ENCODE measurements at places on chromosomes 5 and 9. TPM values are rescaled to one million over a fixed set of nuclear protein-coding genes. Genes with fewer than 3 reads are reported as not detected.

DNA sequence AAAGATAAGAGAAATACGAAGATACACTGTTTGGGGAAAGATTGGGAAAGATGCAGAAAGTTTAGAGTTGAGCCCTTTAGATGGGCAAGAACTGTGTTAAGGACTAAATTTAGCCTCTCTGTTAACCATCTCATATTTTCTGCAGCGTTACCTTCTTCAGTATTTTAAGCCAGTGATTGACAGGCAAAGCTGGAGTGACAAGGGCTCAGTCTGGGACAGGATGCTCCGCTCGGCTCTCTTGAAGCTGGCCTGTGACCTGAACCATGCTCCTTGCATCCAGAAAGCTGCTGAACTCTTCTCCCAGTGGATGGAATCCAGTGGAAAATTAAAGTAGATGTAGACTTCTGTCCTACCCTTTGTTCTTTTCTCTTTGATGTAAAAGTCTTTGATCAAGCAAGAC lies 26.4 kb upstream of the LNPEP start:
- no peak for DNase-seq

Gene SH3PXD2B
- 9.4 TPM for total RNA-seq

Gene RLN2
- total RNA-seq: not detected

Gene DIPK1B
- total RNA-seq: 6.1 TPM

Gene FCHO2
- 2.4 TPM for total RNA-seq

- peak; percentile 57 for DNase-seq
Measured at GRCh38 chr5:99141534-99142128, 212.8 kb upstream of the CHD1 start.

- DNase-seq: no peak
Measured at GRCh38 chr5:38634568-38635369, 78.3 kb upstream of the LIFR start.

GRCh38 chr9:4923580-4924544 lies 61.2 kb upstream of the JAK2 start:
- DNase-seq: no peak

GRCh38 chr9:69097923-69098593 lies 62.5 kb downstream of the FXN start:
- DNase-seq: no peak

Gene ATOSB
- total RNA-seq: 7.5 TPM

- no peak for DNase-seq
Measured at GRCh38 chr5:180801596-180802324, 846 bp downstream of the MGAT1 start.

DNA sequence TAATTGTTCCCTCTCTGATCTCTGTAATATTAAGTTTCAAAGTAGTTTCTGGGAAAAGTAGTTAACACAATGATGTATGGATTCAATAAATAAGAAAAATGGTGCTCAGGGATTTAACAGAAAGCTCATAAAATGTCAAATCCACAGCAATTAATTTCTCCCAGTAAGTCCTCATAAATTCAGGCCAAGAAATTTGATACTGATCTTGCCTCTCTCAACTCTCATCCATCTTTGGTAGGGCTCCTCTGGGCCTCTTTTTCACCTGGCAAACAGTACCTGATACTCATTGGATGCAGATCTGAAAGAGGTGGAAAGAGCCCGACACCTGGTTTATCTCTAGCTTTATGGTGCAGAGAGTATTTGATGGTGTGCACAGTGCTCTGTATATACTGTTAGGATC lies 106.1 kb downstream of the STK32A start:
- DNase-seq: no peak

DNA sequence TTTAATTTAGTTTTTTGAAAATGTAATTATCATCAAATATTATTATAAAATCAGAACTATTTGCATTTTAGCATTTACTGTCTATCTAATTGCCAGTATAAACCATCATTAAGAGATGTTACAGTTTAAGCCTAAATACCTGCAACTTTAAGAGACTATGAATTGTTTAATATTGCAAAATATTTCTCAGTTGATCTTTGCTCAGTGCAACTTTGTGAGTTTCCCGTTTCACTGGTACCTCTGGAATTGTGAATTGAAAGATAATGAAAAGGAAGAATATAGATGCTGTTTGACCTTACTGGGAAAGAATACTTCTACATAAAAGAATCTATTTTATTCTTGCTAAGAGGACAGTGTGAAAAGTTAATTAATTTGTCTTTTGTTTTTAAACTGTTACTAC lies 30.2 kb upstream of the TMED7 start:
- no peak for DNase-seq

GRCh38 chr9:72144756-72145492 lies 4.3 kb upstream of the GDA start:
- DNase-seq: no peak

Gene RNF180
- total RNA-seq: 6.3 TPM

- no peak for DNase-seq
Measured at GRCh38 chr9:136931611-136932130, 12.9 kb downstream of the FBXW5 start.

Gene CDHR2
- not detected for total RNA-seq

Gene ENHO
- total RNA-seq: 1.9 TPM

GRCh38 chr5:72107901-72108201 lies 576 bp downstream of the MAP1B start:
- peak; percentile 45 for DNase-seq

GRCh38 chr9:117276444-117276843 lies 138.4 kb downstream of the ASTN2 start:
- DNase-seq: no peak

GRCh38 chr9:120690372-120690771 lies 23.9 kb downstream of the MEGF9 start:
- no peak for DNase-seq

DNA sequence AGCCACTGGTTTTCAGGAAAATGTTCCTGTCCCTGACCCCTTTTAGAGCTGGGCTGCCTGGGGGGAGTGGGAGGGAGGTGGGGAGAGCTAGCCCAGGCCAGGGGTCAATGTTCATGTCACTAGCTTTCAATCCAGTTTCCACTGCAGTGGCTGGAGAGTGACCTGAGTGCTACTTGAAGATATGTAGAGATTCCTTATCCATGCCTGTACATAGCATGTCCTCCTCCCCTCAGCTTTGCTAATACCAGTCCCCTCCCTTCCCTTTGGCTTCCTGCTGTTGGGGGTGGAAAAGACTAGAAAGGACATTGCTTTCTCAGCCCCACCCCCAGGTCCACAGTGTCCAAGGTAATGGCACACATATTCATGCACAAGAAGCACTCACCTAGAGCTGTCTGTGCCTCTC lies 7.8 kb downstream of the DNAJB5 start:
- DNase-seq: no peak

DNA sequence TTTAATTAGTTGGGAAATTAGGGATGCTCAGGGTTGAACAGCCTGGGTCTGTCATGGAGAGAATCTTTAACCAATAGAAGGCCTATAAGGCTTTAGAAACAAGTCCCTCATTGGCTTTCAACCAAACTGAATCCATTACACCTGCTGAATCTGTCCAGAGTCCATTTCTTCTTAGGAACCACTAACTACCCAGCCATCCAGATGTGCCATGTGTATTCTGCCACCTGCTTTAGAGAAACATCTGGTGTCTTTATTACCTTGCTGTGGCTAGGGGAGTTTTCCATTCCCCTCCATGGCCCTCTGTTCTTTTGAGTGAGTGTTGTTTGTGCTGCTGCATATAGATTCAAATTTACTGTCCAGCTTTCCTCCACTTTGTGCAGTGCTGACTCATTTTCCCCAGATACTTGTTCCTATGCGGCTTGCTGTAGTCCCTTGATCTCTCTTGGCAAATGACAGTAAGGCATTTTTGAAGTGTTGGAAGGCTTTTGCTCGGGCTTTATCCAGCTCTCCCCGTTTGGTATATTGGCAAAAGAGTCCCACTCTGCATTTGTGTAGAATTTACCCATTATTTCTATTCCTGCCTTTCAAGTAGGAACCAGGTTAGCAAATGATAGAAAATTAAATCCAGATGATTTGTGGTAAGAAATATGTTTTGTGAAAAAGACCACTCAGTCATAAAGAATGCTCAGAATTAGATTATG lies 54.6 kb downstream of the NLN start:
- no peak for DNase-seq

GRCh38 chr9:89661956-89662717 lies 57.3 kb downstream of the GADD45G start:
- peak; percentile 83 for DNase-seq

Gene STK32A
- 0.77 TPM for total RNA-seq

Gene MRPS2
- total RNA-seq: 30.3 TPM

- peak; percentile 58 for DNase-seq
Measured at GRCh38 chr9:130426883-130427282, 17.9 kb upstream of the ASS1 start.

GRCh38 chr9:98251551-98251950 lies 3.9 kb downstream of the TBC1D2 start:
- peak; percentile 77 for DNase-seq

GRCh38 chr9:89601306-89601705 lies 3.5 kb upstream of the GADD45G start:
- DNase-seq: no peak

Gene WDR36
- 44.5 TPM for total RNA-seq

- DNase-seq: no peak
Measured at GRCh38 chr5:176730815-176731475, 79.4 kb upstream of the UNC5A start.

Gene C5orf15
- total RNA-seq: 166 TPM

Gene ZNF366
- total RNA-seq: not detected

- no peak for DNase-seq
Measured at GRCh38 chr5:97548739-97549080, 365.7 kb upstream of the RIOK2 start.
